ENCODE measurements at places on chromosomes 4 and X. TPM values are rescaled to one million over a fixed set of nuclear protein-coding genes. Genes with fewer than 3 reads are reported as not detected.

The PCDH18 gene
- 0.09 TPM for total RNA-seq

The YY2 gene
- 2.2 TPM for total RNA-seq

The ETDB gene
- not detected for total RNA-seq

The GAB1 gene
- 10.3 TPM for total RNA-seq

The DLG3 gene
- total RNA-seq: 8.2 TPM

The EXOC1L gene
- total RNA-seq: 0.94 TPM

The GLRA3 gene
- 0.11 TPM for total RNA-seq

The GAGE12H gene
- not detected for total RNA-seq

The KIF4A gene
- 40.3 TPM for total RNA-seq

The TRIM75 gene
- total RNA-seq: not detected

The YIPF7 gene
- not detected for total RNA-seq
